Globus pallidus (tissue), 1 donor: ENCODE measurements at places on chromosomes 16 and 17.

- peak; percentile 29 for DNase-seq
These were observed 474.4 kb downstream of the SLC39A11 start for GRCh38 chr17:72618001-72618509.

DNA sequence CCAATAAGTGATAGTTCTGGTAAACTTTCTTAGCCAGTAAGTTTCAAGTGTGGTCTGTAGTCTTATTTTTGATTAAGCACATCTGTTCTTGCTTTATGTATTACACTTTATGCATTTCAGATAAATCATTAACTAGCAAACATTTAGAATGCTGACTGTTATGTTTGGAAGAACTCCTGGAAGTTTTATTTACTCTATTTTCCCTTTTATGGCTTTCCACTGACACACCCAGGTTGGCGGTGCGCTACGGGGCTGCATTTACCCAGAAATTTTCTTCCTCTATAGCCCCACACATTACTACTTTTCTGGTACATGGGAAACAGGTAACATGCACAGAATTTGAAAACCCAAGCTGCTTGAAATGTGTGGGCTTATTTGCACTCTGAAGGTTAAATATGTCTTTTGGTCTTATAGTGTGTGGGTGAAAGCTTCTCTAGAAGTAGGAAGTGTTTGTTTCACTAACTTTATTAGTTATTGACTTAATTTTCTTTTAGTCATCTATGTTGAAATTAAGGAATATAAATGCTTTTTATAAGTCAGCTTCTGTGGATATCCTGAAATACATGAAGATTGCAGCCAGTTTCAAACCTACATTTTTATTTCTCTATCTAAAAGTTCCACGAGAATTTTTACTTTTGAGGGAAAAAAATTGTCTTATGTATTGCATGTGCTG is 203.7 kb downstream of the PHKB start:
- no peak for DNase-seq

- DNase-seq = peak; percentile 47
These were observed 1.9 kb downstream of the MED11 start for GRCh38 chr17:4733073-4733531.

DNA sequence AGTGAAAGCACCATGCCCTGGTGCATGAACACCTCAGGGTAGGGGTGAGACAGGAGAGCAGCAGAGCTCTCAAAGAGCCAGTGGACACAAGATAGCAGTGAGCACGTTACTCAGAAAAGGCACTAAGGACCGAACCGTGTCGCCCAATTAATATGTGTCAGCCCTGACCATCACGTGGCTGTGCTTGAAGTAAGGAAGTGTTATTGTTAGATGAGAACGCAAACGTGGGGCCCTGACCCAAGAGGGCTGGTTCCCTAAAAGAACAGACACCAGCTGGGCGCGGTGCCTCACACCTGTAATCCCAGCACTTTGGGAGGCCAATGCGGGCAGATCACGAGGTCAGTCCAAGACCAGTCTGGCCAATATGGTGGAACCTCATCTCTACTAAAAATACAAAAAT is 16.3 kb downstream of the AXIN1 start:
- no peak for DNase-seq

GRCh38 chr17:76107509-76107908 is 3.9 kb upstream of the EXOC7 start:
- DNase-seq = no peak

DNA sequence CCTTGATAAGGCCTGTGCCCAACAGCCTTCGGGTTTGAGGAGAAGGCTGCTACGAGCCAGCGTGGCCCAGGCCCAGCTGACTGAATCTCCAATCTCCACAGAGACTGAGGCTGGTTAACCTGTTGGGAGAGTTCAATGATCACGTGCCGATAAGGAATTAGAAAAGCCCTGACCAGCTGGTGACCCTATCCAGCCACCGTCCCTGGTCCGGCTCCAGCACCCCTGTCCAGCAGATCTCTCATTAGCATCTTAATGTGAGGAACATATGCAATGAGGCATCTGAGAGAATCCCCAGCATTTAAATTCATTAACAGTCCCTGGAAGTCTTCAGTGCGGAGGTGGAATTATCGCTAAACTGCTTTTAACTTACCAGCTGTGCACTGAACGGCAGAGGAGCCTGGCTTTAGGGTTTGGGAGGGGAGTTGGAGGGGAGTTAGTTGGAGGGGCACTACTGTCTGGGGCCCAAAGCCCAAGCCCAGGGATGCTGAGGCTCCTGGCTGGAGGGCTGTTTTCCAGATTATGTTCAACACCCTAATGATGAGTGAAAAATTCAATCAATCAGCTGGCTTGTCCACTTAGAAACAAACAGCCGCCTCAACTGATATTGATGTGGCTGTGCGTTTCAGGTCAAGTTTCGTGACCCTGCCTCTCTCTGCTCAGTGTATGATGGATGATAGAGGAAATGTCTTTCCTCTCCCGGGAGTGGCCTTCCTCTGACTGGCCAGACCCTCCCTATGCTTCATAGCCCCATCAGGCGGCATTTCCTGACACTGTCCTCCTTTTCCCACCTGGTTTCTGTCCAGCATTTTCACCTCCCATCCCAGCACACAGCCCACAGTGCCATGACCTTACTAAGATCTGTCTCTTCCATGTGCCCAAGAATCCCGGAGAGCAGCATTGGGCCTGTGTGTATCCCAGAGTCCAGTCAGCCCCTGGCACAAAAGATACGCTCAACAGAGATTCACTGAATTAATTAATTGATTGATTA is 184.5 kb downstream of the CCT6B start:
- no peak for DNase-seq

- no peak for DNase-seq
These were observed 51.6 kb downstream of the PRMT7 start for GRCh38 chr16:68362262-68362913.

- no peak for DNase-seq
These were observed 885 bp upstream of the SLFN13 start for GRCh38 chr17:35449371-35449931.

GRCh38 chr16:25542306-25542705 is 149.5 kb upstream of the HS3ST4 start:
- no peak for DNase-seq

GRCh38 chr17:38322156-38322779 is 21.5 kb downstream of the GPR179 start:
- no peak for DNase-seq

- no peak for DNase-seq
These were observed 1.9 kb downstream of the PRR15L start for GRCh38 chr17:47955497-47956461.

GRCh38 chr16:84675884-84676283 is 23.9 kb upstream of the USP10 start:
- no peak for DNase-seq

- no peak for DNase-seq
These were observed 4.1 kb downstream of the ZNF688 start for GRCh38 chr16:30567160-30567990.

- DNase-seq = no peak
These were observed at the start of gene HOXB5 for GRCh38 chr17:48593126-48593829. HOXB5 (minus strand) TSS chr17:48593779; CDS start chr17:48593682, 97 bp downstream.

DNA sequence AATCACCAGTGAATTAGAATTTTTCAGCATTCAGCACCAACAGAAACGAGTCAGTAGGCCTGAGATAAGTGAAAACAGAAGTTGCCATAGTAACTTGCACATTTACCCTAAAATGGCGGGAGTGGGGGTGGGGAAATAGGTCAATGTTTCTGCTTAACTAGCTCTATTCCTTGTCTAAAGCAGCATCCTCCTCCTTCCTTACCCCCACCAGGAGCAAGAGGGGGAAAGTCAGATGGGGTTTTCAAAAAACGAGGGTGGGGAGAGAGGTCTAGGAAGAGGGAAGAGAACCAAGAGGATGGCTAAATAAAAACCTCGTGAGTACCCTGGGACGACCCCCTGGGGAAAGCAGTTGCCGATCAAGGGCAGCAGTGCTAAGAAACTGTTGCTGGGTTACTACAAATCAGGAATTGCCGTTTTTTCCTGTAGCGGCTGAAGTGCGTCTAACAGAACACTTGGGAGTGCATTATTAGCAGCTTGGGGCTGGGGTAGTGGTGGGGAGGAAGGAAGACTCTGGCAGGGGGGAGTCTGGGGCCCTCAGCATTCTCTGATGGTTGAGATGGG is 34.4 kb upstream of the MNT start:
- DNase-seq = peak; percentile 50

GRCh38 chr17:48530887-48531272 is at the start of gene HOXB1:
HOXB1 (minus strand) TSS chr17:48531011; CDS start chr17:48530904, 107 bp downstream.
- no peak for DNase-seq

DNA sequence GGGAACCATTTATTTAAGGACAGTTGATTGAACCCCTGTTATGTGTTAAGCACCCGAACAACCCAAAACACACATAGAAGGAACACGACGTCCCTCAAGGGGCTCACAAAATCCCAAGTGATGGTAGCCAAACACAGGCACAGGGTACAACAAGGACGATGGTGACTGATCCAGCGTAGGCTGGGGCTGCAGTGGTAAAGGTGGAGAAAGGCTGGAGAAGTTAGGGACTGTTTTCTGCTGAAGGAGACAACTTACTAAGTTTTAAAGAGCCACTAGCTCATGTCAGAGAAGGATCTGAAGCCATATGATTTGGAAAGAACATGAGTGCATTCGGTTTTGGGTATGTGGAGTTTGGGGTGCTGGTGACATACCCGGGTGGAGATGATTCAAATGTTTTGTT is 229.6 kb upstream of the TNRC6C start:
- no peak for DNase-seq

DNA sequence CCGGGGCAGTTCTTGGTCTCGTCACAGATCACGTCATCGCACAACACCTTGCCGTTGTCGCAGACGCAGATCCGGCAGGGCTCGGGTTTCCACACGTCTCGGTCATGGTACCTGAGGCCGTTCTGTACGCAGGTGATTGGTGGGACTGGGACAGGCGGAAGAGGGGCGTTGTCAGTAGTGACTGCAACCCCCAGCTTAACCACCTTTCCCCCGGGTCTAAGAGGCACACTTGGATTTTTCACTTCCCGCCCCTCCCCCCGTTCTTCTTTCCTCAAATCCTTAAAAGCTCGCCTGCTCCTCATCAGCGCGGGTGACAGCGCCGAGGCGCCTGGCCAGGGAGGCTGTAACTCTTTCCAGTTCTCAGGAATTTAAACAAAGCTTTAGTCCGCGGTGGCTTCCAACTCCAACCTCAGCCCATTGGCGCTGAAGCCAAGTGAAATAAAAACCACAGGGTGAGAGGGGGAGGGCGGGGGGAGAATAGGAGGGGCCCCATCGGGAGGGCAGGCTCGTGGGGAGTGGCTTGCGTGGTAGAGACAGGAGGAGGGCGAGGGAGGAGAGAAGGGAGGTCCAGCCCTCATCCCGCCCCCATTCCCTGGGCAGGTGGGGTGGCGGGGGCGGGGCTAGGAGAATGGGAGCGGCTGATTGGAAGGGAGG is 1.5 kb downstream of the COL1A1 start:
- DNase-seq = peak; percentile 26

- peak; percentile 81 for DNase-seq
These were observed 5.7 kb upstream of the BANP start for GRCh38 chr16:87945351-87946042.

GRCh38 chr17:41627316-41628072 is 3.1 kb upstream of the KRT17 start:
- DNase-seq = no peak

- DNase-seq = no peak
These were observed 438 bp downstream of the RTN4RL1 start for GRCh38 chr17:2024572-2025219.

DNA sequence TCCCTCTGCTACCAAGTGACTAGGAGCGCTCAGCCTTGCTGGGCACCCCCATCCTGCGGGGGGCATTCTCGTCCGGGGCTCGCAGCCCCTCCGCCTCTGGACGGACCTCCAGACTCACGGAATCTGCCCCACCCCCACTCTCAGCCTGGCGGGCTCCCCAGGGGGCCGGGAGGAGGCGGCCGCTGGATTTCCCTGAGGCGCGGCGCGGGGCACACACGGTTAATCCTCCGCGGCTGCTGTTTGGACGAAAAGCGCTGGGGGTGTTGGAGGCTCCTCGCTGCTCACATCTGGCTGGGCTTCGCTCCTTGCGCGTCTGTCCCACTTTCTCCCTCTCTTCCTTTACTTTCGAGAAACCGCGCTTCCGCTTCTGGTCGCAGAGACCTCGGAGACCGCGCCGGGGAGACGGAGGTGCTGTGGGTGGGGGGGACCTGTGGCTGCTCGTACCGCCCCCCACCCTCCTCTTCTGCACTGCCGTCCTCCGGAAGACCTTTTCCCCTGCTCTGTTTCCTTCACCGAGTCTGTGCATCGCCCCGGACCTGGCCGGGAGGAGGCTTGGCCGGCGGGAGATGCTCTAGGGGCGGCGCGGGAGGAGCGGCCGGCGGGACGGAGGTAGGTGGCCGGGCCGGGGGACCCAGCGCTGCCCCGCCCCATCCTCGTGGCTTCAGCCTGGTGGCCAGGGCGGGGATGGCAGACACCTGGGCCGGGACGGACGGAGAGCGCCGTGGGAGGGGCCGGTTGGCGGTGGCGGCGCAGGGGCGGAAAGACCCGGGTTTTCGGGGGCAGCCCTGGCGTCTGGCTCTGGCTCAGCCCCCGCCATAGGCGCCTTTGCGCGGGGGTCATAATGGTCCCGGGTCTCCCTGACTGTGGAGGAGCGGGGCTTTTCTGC is at the start of gene C1QTNF1:
TSS of gene C1QTNF1 (plus strand) at position 284 of the 886 bp plus-strand sequence. CDS start 19,800 bp downstream, outside the sequence.
- DNase-seq = no peak

DNA sequence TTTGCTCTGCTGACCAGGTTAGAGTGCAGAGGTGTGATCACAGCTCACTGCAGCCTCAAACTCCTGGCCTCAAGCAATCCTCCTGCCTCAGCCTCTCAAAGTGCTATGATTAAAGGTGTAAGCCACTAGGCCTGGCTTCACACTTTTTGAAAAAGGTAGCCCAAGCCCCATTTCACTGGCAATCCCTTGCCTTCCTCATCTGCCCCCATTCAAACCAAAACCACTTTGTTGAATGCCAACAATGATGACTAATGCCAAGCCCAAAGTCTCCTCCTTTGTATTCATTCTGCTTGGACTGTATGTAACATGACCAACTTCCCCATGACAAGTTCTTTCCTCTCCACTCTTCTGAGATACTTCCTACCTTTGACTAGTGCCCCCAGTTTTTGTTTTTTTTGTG is 33.1 kb downstream of the N4BP1 start:
- DNase-seq = no peak

DNA sequence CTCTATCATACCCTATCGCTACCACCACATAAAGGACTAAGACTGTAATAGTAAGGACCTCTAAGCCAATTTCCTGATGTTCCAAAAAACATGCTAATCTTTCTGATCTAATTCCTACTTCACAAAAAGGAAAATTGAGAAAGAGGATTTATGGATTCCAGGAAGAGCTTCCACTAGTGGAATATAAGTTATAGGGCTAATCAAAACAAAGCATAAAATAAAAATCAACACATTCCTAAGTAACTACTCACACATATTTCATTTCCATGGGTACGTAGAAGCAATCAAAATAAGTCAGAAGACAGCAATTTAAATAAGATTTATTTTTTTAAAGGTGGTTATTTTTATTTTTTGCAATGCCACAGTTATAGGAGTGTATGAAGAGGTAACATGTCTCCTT is 12.4 kb downstream of the CCDC43 start:
- DNase-seq = no peak

- DNase-seq = no peak
These were observed 56.2 kb downstream of the PRMT7 start for GRCh38 chr16:68367030-68367429.

- DNase-seq = no peak
These were observed 49.2 kb upstream of the MYH2 start for GRCh38 chr17:10598621-10599020.

- no peak for DNase-seq
These were observed 28.9 kb downstream of the SLC7A5 start for GRCh38 chr16:87840271-87840978.
